Activated naive CD4-positive, alpha-beta T cell (primary cell): ENCODE measurements at places on chromosomes 2 and 18.

DNA sequence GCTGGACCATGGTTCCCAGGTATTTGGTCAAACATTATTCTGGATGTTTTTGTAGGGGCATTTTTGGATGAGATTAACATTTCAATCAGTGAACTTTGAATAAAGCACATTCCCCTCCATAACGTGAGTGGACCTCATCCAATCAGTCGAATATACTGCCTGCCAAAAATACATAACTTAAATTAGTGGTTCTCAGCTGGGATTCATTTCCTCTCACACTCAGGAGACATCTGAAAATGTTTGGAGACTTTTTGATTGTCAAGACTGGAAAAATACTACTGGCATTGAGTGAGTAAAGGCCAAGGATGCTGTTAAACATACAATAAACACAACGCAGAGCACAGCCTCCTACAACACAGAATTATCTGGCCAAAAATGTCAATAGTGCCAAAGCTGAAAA is 198.2 kb downstream of the MYO1B start:
- no peak for DNase-seq

DNA sequence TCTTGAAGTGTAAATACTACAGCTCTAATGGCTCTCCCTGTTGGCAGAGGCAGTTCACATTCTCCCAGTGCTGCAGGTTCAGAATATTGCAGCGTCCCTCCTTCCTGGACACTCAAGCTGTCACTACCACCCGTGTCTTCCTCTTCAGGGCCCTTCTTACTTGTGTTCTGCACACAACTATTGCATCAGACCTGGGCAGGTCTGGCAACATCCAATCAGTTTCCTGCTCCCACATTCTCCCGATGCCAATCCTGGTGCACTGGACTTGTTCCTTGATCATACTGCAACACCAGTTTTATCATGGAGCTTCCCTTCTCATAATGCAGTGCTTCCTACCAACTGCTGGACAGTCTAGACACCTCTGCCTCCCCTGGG is 161.5 kb downstream of the CAPN13 start:
- DNase-seq, result no peak

- DNase-seq, result no peak
These were observed 14.1 kb upstream of the ZSWIM2 start for GRCh38 chr2:186862869-186863709.

- DNase-seq, result no peak
These were observed 21.4 kb upstream of the FRZB start for GRCh38 chr2:182887753-182888415.
